ENCODE measurements at places on chromosomes 4 and X.

DNA sequence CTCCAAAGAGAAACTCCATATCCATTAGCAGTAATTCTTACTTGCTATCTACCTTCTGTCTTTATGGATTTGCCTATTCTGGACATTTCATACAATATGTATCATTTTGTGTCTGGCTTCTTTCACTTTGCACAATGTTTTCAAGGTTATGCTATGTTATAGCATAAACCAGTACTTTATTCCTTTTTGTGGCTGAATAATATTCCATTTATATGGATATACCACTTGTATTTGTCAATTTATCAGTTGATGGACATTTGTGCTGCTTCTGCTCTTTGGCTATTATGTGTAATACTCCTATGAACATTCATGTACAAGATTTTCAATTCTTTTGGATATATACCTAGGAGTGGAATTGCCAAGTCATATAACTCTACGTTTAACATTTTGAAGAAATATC lies 18.9 kb upstream of the HPSE start:
- no peak for DNase-seq

GRCh38 chr4:105710012-105710600 lies 1.5 kb downstream of the GSTCD start:
- no peak for DNase-seq

DNA sequence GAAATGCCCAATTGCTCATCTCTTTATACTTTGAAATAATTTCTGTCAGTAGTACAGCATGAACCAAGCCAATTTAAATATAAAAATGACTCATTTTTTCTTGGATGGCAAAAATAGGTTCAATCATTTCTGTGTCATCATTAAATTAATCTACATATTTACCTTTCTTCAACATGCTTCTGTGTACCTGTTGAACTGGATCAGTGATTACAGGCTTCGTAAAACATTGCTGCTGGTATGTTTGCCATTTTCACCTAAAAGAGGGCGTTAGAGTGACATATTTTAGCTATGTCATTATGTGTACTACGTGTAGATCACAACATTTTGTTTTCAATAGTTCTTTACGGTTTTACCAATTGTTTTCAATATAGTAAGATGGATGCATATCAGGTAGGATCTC lies 340.5 kb upstream of the MAOA start:
- no peak for DNase-seq

DNA sequence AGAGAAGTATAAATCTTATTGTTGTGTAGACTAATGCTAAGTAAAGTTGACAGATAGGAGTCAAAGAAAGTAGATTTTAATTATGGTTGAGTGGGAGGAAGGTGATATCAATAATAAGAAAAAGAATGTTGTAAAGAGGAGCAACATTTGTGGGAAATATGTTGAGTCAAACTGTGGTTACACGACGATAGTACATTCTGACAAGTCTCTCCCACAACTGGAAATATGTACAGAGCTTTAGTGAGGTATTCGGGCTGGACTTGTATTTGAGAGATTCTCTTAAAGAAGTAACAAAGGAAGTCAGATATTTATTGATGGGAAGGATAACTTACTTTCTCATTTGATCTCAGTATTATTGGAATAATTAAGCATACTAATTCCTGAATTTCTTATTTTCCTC lies 525.3 kb upstream of the MAGEB2 start:
- DNase-seq: no peak

GRCh38 chrX:115364670-115365069 lies 75.2 kb downstream of the LUZP4 start:
- DNase-seq: no peak
